ENCODE measurements at places on chromosomes 2 and 18.

DNA sequence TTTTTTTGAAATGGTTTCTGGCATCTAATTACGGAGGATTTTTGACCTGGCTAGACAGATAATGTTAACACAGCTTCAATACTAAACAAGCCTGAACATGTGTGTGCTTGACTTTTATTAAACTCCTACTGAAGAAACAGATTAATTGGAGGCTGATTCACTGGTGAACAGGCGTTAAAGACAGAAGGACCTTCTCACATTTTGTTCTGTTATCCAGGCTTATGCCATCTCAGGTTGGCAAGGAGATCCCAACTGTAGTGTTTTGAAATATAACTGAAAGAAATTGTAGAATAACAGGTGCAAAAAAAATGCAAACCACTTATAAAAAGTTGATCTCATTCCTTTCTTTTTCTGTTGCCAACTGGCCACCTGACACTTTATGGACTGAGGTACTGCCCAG lies 269.6 kb downstream of the ARHGAP15 start:
- DNase-seq, result no peak

DNA sequence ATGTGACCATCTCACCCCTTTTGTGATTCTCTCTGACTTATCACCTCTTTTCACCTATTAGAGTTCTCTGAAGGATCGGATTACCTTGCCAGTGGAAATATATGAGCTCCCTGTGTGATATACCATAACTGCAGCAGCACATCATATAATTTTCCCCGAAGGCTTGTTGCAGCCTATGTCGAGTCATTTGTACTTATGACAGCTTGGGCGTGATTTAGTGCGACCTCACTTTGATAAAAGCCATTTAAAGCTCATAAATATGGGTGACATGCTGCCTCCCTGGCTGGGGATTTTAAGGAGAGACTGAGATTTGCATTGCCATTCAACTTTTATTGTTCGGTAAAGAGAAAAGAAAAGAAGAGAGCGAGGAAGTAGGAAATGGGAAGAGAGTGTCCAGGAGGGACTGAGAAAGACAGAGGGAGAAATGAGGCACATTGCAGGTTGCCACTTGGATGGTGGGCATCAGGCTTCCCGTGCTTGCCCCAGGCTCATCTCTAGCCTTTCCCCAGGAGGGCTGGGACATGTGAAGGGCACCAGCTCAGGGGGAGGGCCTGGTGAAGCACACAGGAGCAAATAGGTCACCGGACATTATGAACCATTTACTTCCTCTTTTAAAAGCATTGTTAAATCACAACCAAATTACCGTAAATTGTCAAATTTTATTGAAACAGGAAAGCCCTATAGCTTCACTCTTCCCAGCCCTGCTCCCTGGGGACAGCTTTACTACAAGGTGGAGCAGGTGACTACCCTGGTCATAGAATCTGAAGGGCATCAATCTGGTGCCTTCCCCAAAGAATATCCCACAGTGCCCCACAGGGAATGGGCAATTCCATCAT lies 161.3 kb downstream of the SETBP1 start:
- DNase-seq, result no peak

DNA sequence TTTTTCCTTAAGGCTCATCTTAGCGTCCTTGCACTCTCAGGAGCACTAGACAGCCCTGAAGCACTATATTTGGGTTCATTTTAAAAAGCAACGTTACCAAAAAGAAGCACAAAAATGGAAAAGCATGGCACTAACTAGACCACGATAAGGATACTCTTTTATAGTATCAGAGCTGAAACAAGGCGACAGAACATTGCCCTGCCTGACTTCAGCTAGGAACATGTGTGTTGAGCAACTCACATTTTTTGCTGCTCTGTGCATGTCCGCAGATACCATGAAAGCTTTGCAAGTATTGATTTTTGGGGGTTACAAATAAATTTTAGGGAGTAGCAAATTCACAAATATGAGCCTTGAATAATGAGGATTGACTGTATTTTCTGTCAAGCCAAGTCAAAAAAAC lies 332.0 kb downstream of the PTPRM start:
- no peak for DNase-seq

DNA sequence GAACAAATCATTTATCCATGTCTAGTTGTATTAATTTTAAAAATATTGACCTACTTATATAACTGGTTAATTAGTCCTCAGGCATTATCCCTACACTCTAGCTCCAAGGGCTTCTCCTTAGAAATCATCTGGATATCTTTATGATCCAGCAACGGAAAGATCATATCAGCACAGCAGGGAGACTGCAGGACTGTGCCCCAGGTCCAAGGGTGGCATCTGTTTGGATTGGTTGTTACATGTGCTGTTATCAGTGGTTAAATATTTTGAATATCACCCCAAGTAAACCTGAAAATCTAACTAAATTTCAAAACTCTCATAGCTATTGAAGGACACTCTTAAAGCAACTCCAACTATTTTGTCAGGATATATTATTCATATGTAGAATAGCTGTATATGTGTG lies 556.2 kb upstream of the ZEB2 start:
- no peak for DNase-seq

- no peak for DNase-seq
These were observed 3.0 kb upstream of the NMUR1 start for GRCh38 chr2:231533086-231533776.

- no peak for DNase-seq
These were observed 49.3 kb downstream of the CD226 start for GRCh38 chr18:69898241-69898861.

DNA sequence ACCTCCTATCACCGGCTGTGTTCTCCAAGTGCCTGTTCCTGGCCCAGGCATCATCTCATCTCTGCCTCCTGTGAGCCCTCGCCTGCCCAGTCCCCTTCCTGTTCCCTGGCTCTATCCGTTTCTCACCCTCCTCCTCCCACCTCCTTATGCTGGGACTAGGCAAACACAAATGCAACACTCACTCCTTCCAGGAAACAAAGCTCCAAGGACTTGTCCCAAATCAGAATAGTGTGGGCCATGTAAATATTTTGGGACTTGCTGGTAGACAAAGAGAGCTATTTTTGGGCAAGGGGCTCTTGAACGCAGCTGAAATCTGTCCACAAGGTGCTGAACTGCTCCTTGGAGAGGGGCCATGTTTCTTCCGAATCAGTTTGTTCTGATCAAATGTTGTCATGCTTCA lies 25.3 kb downstream of the MBP start:
- no peak for DNase-seq

DNA sequence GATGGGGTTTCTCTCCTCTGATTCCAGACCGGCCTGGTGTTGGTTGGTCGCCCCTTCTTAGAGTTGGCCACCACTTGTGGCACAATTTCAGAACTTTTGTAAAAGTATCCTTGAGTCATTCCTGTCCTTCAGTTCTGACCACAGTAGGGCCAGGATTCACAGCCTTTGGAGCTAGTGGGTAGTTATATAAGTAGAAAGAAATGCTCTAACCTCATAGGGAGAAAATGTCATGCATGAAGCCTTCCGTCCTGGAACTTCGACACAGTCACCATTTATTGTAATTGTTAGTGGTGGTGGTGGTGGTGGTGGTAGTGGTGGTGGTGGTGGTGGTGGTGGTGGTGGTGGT lies 65.4 kb downstream of the EPAS1 start:
- no peak for DNase-seq

DNA sequence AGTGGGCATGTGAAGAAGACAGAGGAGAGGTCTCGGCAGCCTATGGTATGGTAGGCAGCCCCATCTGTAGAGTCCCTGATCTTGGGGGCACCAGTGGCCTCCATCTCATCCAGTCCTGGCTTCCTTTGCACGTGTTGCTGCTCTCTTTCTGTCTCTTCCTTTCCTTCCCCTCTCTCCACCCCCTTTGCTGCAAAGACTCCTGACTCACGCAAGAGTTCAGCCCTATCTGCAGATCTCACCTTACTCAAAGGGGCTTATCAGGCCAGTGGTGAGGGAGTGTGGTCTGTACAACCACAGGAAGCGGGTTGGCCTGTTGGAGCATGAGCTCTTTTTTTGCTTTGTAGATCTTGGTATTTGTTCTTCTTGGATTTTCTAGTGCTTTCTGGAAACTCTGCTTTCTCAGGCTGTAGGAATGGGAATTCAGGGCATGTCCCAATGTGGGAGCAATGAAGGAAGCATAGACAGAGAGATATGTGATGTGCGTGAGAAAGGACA lies 14.6 kb upstream of the NT5DC4 start:
- DNase-seq, result peak; percentile 93

- no peak for DNase-seq
These were observed 337.9 kb upstream of the PKDCC start for GRCh38 chr2:41709702-41710599.

DNA sequence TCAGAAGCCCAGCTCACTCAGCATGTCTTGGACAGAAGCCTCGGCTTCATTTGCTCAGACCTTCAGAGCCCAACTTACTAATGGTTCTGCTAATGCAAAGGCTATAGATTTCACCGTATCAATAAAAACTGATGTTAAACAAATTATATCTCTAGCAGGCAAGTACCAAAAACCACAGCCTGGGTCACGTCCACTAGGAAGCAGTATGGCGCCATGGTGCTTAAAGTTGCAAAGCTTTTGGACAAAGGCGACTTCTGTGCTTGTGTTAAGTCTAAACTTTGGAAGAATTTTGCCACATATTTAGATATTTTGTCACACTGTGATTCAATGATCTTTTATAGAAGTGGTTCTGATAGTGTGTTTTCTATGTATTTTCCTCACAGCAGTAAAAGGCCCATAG lies 276.8 kb upstream of the PARD3B start:
- no peak for DNase-seq

DNA sequence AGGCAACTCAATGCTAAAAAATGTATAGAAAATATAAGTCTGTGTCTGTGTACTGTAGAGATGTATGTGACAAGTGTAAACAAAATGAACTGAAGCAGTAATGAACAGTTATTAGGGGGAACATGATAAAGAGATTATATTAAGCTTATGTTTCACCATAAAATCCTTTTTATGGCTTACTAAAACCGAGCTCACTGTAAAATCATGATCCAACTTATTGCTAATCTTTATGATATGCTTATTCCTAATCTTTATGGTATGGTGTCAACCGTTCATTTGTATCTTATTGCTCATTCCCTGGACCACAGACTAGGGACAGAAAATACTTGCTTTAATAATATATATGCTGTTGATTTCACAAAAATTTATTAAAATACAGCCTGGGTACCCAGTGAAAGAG lies 62.1 kb downstream of the TNFRSF11A start:
- no peak for DNase-seq

DNA sequence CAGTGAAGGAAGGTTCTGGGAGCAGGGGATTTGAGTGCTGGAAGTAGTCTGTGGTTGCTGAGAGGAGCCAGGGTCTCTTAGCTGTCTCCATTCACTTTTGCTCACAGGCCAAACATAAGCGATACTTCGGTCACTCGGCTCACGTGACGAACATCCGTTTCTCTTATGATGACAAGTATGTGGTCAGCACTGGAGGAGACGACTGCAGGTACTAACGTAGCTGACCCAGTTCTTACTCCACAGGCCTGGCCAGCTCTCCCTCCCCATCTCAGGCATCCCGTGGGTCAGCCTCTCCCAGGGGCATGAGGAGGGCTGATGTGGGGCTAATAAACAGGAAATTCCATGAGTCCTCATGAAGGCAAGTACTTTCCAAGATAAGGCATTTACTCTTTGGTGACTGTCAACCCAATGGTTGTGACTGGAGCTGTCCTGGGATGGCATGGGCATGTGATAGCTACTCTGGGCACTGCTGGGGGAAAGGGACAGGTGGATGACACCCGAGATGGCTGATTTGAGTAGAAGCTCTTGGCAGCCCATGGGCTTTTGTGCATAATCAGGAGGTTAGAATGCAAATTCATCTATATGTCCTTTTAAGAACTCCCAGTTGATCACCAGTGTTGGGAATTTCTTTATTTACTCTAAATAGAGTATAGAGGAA lies 81.6 kb downstream of the RTN4 start:
- DNase-seq, result no peak

GRCh38 chr2:185793532-185794345 lies 55.1 kb downstream of the FSIP2 start:
- no peak for DNase-seq

GRCh38 chr2:157989227-157989626 lies 112.4 kb upstream of the UPP2 start:
- DNase-seq, result no peak

DNA sequence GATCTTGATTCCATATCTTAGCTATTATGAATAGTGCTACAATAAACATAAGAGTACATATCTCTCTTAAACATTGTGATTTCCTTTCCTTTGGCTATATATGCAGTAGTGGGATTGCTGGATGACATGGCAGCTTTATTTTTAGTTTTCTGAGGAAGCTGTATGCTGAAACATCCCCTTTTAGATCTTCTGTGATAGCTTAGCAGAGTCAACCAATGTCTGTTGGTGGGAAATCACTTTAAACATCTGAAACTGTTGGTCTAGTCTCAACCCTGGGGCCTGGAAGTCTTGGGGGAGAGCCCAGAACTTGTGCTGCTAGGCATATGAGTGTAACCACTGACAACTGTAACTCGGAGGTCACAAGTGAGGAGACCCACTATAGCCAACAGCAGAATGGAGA lies 378.6 kb upstream of the SLC14A2 start:
- DNase-seq, result no peak

DNA sequence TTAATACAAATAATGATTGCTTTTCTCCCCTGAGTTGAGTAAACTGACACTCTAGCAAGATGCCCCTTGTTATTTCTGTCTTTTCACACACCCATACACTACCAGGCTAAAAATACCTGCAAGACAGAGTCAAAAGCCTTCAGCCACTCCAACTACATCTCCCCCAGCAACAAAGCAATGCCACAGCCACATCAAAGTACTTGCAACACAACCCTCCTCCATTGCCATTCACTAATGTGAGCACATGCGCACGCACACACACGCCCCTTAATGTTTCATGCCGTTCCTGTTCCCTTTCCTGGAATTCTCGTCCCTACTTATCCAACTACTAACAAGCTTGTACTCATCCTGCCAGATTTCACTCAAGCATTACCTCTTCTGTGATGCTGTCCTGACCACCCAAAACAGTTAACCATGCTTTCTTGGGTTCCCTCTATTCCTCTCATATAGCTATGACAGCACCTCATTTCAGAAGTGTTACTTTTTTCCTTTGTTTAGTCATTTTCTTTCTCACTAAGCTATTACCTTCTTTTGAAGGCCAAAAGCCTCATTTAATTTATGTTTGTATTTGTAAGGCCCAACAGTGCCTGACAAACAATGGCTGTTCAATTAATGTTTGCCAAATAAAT lies 29.6 kb downstream of the SLC25A12 start:
- no peak for DNase-seq

GRCh38 chr2:104687147-104687546 lies 166.8 kb upstream of the POU3F3 start:
- DNase-seq, result no peak

GRCh38 chr2:206641226-206641625 lies 1.1 kb upstream of the FAM237A start:
- no peak for DNase-seq

DNA sequence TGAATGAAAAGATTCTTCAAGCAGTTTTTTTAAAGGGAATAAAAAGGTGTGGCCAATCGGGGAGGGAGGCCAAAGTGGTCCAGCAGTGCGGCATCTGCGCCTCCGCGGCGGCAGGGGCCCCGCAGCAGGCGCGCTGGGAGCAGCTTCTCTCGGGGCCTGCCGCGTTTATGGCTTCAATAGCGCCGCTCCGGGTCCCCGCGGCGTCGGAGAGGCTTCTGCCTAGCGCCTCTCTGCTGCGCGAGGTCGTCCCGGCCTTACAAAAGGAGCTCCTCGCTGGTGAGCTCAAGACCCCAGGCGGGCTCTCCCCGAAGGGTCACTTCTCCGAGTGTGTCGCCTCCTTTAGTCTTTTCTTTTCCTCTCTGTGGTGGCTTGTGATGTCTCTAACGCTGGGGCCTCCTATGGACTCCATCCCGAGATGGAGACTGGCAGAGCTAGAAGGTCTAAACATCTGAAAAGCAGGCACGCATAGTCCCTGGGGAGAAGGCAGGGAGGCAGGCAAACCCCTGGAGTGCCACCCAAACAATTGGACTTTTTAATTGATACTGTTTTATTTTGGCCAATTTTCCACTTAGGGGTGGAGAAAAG lies 67.1 kb downstream of the SUMO1 start:
- DNase-seq, result no peak
